ENCODE measurements at places on chromosomes 1 and 21.

DNA sequence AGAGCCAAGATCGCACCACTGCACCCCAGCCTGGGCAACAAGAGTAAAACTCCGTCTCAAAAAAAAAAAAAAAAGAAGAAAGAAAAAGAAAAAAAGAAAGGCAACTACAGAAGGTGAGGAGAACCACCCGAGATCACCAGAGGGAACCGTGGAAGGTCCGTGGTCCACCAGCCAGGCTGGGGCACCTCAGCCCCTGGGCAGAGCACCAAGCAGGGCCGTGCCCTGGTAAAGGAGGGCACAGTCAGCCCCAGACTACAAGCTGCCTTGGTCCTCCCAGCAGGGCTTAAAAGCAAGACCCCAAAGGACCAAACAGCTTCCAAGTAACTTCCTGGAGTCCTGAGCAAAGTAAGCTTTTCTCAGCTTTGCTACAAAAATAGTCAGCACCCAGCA, 8.8 kb upstream of the SAMD11 start:
- DNase-seq: no peak

GRCh38 chr1:65431111-65431705, 10.7 kb downstream of the LEPR start:
- DNase-seq: peak; percentile 51

GRCh38 chr21:45278156-45278911, 9.4 kb downstream of the POFUT2 start:
- DNase-seq: no peak

DNA sequence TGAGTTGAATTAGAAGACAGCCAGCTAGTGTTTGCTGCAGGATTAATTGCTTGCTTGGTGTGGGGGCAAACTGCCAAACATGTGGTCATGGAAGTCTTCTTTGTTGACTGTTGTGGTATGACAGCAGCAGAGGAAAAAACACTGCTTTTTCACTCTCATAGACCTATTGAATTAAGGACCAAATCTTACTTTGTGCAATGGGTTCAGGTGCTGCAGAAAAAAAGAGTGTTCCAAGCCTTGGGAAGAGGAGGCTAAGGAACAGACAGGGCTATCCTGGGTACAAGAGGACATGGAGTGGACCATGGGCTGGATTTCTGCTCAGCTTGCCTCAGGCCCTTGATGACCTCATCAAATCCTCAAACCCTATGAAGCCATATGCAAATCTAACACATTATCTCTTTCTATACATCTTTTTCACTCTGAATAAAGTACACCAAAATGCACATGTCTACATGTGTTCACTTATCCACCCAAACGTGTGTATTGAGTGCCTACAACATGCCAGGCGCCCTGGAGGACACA, 61.5 kb downstream of the SIPA1L2 start:
- DNase-seq: no peak

DNA sequence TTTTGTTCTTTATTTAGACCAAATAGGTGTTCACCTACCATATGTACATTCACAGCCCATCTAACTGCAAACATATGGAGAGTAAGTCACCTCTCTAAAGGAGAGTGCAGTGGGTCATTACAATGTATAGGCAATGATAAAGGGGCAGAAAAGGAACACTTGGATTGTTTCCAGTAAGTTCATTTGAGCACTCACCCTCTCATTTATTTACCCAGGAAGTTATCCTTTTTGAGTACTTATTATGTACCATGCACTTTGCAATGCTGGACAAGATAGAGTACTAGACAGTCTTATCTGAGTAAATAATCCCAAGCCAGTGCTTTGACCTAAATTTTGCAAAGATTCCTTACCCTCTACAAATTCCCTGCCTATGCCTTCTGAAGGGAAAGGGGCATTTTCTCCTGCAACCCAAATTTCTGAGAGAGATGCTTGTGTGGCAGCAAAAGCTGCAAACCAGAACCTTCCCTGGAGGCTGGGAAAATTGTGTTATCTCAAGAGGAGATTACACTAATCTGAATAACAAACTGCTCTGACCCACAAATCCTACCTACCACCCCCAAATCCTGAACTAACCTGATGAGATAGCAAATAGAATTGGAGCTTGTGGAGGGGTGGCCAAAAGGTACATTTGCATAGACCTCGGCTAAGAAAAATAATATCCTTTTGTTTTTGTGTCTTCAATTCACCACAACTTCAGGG, 18.6 kb upstream of the RGS8 start:
- no peak for DNase-seq

DNA sequence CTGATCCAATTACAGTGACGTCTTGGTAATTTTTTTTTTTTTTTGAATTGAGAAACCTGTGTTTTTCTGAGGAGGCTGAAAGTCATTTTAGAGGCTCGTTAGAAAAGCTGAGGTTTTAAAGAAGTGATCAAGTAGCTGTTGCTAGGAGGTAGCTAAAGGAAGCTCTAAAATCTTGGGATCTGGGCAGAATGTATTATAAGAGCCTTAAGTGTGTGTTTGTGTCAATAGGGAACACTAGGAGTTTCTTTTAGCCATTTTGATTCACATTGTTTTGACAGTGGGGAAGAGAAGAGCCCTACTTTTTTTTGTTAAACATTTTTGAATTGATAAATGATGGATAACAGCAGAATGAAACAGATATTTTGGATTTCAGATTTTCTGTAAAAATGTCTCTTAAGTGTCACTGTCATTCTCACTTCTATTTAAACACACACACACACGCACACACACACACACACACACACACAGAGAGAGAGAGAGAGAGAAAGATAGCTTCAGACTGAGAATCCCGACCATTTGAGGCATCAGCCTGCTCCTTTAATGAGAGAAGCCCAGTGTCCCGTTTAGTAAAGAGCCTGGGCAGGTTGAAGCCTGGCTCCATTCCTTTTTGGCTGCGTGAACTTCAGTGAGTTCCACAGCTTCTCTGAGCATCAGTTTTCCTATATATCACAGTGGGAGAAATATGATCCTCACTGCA, 79.1 kb upstream of the GPR88 start:
- DNase-seq: peak; percentile 10

DNA sequence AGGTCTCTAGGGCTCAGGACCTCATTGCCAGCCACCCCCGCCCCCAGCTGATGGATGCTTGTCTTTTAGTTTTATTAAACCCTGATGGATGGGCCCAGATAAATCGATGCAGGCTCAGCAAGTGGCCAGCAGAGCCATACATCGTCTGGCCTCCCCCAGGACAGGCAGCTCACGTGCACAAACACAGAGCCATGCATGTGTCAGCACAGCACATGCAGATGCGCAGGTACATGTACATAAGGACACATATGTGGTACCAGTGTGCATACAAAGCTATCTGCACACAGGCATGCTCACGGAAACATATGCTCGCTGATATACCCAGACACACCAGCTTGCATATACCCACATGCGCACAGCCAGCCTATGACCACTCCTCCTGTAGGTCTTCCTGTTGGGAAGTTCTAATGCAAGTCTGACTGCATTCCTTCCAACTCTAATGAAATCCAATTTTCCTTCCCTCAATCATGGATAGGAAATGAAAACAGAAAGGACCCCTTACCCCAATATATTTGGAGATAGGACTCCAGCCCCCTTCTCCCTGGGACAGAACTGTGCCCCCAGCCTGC, 897 bp downstream of the COL16A1 start:
- no peak for DNase-seq

GRCh38 chr21:17264182-17264581, 248.7 kb upstream of the CXADR start:
- DNase-seq: no peak
